Activated CD8-positive, alpha-beta memory T cell treated with anti-CD3 and anti-CD28 coated beads for 1 hour (primary cell): ENCODE measurements at places on chromosomes 3 and 15.
A peak's percentile ranks its signal among the peaks of the same experiment; 100 is the strongest.

- no peak for DNase-seq
These were observed 3.6 kb downstream of the RBMS3 start for GRCh38 chr3:29284497-29284896.

DNA sequence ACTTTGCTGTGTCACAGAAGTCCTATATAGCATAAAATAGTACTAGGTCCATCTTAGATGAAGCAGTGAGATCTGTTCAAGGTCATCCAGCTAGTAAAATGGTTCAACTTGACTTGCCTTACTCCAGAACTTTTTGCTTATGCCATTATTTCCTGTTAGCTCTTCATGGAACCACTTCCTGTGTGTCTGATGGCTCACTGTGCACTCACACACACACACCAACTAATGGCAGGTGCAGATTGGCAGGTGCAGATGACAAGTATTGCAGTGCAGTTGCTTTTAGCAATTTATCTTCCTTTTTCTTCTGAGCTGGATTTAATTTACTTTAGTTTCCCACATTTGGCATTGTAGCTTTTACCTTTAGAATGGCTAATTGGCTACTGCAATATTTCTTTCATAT lies 29.8 kb downstream of the GOLGA8S start:
- DNase-seq = no peak

- DNase-seq = no peak
These were observed 711.3 kb downstream of the ROBO1 start for GRCh38 chr3:79056498-79056897.

DNA sequence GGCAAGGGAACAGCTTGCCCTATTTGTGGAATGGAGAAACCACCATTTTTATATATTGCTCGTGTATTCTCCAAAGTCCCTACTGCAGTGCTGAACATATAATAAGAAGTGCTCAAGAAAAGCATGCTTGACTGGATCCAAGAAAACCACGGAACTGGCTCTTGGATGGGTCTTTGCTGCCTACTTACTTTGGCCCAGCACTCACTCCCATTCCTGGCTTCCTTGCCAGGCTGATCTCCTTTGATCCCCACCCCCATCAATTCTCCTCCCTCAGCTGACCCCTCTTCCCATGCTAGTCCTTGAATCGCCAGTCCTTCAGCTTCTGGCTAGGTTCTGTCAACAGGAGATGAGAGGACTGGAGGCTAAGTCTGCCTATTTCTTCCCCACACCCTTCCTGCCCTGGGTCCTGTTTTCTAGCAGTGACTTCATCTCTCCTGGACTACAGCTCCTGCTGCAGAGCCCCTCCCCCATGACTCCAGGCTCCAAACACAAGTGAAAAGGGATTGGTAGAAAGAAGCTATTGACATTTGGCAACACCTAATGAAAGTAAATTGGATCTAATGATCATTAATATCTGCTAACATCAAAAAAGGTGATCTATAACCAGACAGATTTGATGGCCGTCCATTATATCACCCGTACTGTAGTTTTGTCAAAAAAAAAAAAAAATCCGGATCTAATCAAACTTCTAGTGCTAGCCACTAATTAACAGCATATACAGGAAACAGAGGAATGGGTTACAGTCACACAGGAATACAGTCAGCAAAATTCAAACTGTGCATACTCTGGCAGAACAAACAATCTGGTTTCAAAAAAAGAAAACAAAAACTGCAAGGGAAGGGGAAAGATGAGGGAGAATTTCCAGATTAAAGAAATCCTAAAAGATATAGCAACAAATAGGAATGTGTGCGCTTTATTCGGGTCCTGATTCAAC lies 7.8 kb downstream of the FAM240A start:
- DNase-seq = no peak

- DNase-seq = peak; percentile 32
These were observed 36.4 kb downstream of the FAM3D start for GRCh38 chr3:58630076-58630709.

GRCh38 chr15:75420698-75421097 lies 30.8 kb downstream of the SIN3A start:
- DNase-seq = no peak

DNA sequence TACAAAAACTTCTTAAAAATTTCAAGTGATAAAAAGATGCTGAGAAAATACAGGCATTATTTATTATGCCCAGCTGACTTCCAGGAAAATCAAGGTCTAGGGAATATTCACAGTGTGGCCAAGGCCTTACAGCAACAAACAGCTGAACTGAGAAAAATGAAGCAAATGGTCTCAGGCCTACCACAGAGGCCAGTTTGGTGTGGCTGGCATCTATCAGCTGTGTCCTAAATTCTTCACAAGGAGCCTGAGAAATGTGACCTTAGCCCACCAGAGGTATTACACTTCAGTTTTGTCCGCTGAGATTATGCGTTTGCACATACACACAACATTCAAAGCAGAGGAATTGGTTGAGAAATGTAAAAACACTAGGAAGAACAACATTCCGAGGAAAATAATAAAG lies 77.4 kb downstream of the ANP32A start:
- DNase-seq = no peak

GRCh38 chr15:89379251-89379695 lies 44.6 kb upstream of the POLG start:
- no peak for DNase-seq

- no peak for DNase-seq
These were observed 13.5 kb downstream of the SEMA4B start for GRCh38 chr15:90214553-90215196.

GRCh38 chr3:49248840-49249227 lies 28.2 kb downstream of the C3orf62 start:
- DNase-seq = no peak

DNA sequence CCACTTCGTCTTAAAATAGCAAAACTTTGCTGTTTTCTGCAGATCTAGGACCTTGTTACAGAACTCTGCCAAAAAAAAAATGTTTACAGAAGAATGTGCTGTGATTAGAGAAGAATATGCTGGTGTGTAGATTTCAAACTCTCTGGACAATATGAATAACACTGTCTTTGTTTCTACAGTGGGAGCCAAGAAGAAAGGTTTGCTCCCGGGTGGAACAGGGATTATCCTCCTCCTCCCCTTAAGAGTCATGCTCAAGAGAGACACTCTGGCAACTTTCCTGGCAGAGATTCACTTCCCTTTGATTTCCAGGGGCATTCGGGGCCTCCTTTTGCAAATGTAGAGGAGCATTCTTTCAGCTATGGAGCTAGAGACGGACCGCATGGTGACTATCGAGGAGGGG lies 27.3 kb downstream of the RBM6 start:
- no peak for DNase-seq

DNA sequence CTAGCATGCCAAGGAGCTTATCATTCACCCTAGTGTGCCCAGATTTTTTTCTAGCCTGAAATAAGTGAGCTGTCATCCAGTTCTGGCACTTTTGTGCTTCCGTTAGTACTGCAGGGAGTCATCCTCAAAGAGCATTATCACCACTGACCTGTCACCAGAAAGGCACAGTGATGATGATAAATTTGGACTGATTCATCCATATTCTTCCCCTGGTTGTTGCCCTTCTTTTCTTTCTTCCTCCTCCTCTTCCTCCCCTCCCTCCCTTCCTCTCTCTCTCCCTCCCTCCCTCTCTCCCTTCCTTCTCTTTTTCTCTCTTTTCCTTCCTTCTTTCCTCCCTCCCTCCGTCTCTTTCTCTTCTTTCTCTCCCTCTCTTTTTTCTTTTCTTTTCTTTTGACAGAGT lies 21.3 kb downstream of the SLC35G2 start:
- no peak for DNase-seq

GRCh38 chr3:127819656-127820055 lies 2.7 kb downstream of the MGLL start:
- DNase-seq = no peak

DNA sequence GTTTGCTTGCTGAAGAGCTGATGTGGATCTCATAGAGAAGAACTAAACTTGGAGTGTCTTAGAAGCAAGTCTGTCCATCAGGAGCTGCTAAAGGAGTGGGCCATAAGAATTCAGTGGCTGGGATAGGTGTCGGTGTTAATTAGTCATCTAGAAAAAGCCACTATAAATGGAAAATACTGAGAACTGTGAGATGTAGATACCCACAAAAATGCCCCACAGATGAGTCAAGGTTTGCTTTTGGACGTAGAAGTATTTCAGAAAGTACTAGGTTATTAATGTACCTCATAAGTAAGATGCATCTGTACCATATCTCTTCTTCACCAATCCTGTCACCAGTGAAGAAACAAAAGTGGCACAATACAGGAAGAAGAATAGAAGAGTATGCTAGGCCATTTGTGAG lies 530.9 kb upstream of the TGFBR2 start:
- DNase-seq = no peak

DNA sequence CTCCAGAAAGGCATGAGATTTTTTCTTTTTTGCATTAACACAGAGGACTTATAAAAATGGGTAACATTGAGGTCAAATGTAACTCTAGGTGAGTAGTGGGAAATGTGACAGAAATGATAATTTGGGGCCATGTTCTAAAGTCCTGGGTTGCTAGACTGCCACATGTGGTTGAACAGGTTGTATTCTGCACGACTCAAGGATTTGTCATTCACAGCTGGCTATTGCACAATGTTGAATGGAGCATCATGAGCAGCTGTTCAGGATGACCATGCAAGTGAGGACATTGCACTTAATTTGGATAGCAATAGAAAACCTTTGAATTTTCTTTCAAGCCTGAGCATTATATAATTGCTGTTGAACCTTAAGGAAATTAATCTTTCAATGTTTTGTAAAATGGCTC lies 396.6 kb downstream of the NAALADL2 start:
- no peak for DNase-seq

GRCh38 chr3:177484206-177484605 lies 286.9 kb upstream of the TBL1XR1 start:
- DNase-seq = no peak

DNA sequence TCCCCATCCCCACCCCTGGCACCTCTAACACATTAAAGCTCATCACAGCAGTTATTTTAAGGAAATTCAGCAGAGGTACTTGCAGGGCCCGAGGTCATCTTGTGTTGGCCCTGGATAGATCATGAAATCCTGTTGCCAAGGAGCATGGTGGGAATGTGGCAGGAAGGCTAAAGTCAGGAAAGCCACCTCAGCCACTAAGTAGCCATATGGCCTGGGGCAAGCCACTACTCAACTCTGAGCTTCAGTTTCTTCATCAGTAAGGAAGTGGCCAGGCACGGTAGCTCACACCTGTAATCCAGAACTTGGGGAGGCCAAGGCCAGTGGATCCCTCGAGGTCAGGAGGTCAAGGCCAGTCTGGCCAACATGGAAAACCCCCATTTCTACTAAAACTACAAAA lies 55.9 kb downstream of the LIPC start:
- no peak for DNase-seq

GRCh38 chr15:59453474-59454215 lies 15.7 kb downstream of the FAM81A start:
- no peak for DNase-seq

DNA sequence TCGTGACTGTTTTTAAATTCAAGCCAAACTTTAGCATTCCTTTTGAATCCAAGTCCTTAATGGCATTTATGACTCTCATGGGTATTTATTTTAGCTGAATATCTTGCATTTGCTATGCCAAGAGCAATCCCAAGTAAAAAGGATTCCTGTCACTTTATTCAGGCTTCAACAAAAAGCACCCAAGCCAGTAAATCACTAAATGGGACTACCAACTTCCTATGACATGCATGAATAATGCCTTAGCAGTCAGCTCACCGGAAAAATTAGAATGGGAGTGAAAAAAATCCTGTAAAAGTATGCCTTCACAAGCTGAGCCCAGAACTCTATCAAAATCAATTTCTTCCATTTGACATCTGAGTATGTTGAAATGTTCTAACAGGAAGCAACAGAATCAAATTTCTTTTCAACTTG lies 1297.9 kb downstream of the ROBO2 start:
- no peak for DNase-seq

DNA sequence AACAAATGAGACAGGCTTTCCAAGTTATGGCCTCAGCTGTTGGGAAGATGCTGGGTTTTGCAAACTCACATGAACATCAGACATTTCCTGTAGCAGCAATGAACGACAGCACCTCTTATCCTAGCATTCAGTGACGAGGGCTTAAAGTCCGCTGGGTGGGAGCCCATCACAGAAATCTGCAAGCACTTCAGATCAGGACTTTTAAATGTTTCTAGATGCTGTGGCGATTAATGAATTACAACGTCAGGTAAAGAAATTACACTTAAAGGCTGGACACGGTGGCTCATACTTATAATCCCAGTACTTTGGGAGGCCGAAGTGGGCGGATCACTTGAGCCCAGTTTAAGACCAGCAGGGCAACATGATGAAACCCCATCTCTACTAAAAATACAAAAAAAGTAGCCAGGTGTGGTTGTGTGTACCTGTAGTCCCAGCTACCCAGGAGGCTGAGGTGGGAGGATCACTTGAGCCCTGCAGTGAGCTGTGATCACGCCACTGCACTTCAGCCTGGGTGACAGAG lies 3.9 kb downstream of the AEN start:
- no peak for DNase-seq

- no peak for DNase-seq
These were observed 84.3 kb downstream of the RPLP1 start for GRCh38 chr15:69536726-69537512.

- no peak for DNase-seq
These were observed 279.1 kb upstream of the ICE2 start for GRCh38 chr15:60757831-60758570.

GRCh38 chr3:101838691-101839090 lies 10.6 kb upstream of the NFKBIZ start:
- no peak for DNase-seq

GRCh38 chr15:89462198-89462912 lies 34.0 kb downstream of the RHCG start:
- no peak for DNase-seq
